ENCODE measurements at places on chromosomes 16 and 17. TPM values are rescaled to one million over a fixed set of nuclear protein-coding genes. Genes with fewer than 3 reads are reported as not detected.

DNA sequence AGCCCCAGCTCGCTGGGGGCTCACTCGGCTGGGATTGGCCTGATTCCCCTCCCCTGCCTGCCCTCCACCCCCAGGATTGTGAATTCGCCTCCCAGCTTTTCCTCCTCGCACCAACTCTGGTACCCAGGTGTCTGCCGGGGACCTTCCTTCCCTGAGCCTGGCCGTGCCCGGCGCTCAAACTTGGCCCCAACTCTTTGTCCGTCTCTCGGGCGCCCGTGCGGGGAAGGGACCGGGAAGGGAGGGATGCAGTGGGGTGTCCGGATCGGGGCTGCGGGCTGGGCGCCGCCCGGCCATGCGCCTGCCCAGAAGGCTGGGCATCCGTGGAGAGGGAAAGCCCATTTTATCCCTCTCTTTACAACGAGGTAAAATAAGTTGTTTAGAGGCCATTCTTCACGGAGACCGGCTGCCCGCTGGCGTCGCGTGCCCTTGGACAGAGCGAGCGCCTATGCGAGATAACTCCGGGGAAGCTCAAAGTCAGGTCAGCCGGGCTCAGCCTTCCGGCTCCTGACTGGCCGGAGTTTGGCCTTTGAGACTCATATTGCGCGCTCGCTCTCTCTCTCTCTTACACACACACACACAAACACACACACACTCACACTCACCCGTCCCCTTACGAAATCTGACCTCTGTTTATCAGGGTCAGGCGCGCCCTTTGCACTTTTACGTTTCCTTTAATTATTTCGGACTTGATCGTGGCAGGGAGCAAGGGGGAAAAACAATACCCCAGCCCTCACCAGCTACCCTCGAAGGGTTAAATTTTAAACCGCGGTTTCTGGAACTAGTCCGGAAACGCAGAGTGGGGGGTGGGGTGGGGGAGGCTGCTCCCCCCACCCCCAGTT is 774 bp upstream of the MAF start:
- H3K27ac ChIP-seq, result peak overlapping the region; percentile 92
- H3K4me1 ChIP-seq, result peaks cover 3% of the 10 kb centered on the region
- peak overlapping the region; percentile 95 for H3K4me3 ChIP-seq
- H3K27me3 ChIP-seq, result no peaks in the 10 kb centered on the region

- DNase-seq, result no peak
- no peaks in the 10 kb centered on the region for H3K36me3 ChIP-seq
- H3K27ac ChIP-seq, result no peak overlapping the region
- peaks cover 4% of the 10 kb centered on the region for H3K27me3 ChIP-seq
These were observed 10.5 kb downstream of the PIK3R6 start for GRCh38 chr17:8856869-8857575.

DNA sequence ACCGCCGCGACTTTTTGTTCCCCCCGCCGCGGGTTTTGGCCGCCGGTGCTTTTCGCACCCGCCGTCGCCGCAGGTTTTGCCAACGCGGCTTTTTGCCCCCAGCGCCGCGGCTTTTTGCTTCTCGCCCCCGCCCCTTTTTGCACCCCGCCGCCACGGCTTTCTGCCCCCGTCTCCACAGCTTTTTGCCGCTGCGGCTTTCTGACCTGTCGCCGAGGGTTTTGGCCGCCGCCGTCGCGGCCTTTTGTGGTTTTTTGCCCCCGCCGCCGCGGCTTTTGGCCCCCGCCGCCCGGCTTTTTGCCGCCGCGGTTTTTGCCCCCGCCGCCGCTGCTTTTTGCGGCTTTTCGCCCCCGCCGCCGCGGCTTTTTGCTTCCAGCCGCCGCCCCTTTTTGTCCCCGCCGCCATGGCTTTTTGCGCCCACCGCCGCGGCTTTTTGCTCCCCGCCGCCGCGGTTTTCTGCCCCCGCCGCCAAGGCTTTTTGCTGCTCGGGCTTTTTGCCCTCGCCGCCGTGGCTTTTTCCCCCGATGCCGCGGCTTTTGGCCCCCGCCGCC is 151.1 kb downstream of the KCNJ18 start:
- no peak overlapping the region for H3K27ac ChIP-seq
- H3K4me1 ChIP-seq, result no peaks in the 10 kb centered on the region
- H3K36me3 ChIP-seq, result no peaks in the 10 kb centered on the region
- H3K4me3 ChIP-seq, result no peak overlapping the region
- DNase-seq, result no peak
- no peaks in the 10 kb centered on the region for H3K27me3 ChIP-seq

- no peaks in the 10 kb centered on the region for H3K27me3 ChIP-seq
- H3K4me1 ChIP-seq, result peaks cover 38% of the 10 kb centered on the region
- no peak within 1 kb of the TSS for H3K4me3 ChIP-seq
- DNase-seq, result peak; percentile 43
These were observed at the start of gene VMO1 for GRCh38 chr17:4786106-4786511. TSS of gene VMO1 (minus strand) at chr17:4786364. CDS start at chr17:4786352, 12 bp downstream.

DNA sequence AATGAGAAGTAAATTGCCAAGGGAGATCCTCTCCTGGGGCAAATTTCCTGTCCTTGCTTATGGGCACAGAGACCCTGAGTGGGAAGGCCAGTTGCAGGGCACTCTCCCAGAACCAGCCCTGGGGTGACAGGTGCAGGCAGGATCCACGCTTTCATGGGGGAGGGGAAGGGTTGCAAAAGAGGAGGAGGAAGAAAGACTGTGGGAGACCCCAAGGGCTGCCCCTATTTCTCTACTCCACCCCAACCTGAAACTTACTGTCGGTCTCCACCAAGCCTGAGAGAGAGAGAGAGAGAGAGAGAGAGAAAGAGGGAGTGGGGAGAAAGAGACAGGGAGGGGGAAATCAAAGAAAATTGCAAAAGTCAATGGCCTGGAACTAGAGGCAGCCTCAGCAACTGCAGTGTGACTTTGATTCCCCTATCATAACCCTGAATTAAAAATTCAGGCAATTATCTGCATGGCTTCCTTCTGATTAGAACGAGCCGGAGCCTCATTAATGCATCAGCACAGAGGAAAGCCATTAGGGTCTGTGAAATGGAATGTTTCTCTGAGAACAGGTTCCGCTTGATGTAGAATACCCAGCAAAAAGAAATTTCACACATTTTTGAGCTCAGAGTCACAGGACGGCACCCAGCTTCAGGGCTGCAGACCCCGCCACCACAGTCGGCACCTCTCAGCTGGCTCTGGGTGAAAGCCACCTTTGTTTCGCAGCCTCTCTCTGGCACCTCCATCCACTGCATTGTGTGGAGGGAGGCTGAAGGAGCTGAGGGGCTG is 45.1 kb upstream of the HNF1B start:
- no peaks in the 10 kb centered on the region for H3K27me3 ChIP-seq
- no peak overlapping the region for H3K4me3 ChIP-seq

DNA sequence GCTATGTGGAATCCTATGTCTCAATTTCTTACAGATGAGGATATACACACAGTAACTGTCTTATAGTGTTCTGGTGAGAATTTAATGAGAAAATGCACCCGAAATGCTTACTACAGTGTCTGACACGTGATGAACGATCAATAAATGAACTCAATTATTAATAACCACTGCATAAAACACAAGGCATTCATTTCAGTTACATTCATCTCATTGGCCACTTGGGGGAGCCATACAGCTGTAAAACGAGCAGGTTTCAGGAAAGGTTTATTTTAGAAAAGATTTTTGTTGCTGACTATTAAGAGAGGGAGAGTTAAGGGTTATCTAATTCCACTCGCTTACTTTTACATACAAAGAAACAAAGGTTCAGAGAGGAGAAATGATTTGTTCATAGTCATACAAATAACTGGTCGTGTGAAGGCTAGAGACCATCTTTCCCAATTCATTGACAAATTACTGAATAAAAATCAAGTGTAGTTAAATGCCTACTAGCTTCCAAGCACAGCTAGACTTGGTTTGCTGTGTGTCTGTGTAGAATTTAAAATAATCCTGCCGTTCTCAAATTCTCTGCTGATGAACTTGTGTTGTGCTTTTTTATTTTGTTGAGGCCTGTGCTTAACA is 160.1 kb downstream of the MAP2K4 start:
- no peak overlapping the region for H3K4me3 ChIP-seq
- no peaks in the 10 kb centered on the region for H3K27me3 ChIP-seq
- no peaks in the 10 kb centered on the region for H3K36me3 ChIP-seq
- H3K27ac ChIP-seq, result no peak overlapping the region
- no peaks in the 10 kb centered on the region for H3K4me1 ChIP-seq

DNA sequence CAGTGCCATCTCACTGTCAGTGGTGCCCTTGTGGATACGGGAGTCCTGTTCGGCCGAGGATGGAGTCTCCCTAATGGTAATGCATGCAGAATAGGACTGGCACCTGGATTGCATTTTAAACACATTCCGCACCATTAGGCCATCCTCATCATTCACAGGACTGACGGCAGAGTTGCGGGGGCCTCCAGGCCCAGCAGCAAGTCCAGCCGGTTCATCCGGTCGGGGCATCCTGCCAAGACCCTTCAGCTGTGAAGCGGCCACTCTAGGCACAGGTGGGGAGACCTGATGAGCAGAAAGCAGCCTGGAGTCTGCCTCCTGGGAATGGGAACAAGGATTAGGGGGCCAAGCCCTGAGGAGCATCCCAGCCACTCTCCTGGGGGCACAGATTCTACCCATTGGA is 90.3 kb upstream of the XYLT1 start:
- no peaks in the 10 kb centered on the region for H3K36me3 ChIP-seq
- no peaks in the 10 kb centered on the region for H3K27me3 ChIP-seq
- H3K27ac ChIP-seq, result no peak overlapping the region

DNA sequence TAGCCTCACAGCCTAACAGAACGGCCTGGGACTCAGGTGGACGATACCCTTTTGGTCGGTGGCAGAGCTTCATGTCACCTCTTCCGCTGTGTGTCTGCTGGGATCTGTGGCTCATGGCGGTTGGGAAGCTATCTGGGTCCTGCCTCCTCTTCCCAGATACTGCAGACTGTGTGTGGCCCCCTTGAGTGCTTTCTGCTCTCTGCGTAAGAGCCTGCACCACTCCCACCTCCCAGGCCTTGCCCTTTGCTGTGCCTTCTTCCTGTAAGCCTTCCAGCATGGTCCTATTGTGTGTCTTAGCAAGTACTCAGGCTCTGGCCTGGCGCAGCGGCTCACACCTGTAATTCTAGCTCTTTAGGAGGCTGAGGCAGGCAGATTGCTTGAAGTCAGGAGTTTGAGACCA is 17.5 kb upstream of the ADCY7 start:
- no peak overlapping the region for H3K4me3 ChIP-seq
- H3K36me3 ChIP-seq, result no peaks in the 10 kb centered on the region
- no peak for DNase-seq
- H3K27ac ChIP-seq, result no peak overlapping the region
- H3K27me3 ChIP-seq, result peaks cover 6% of the 10 kb centered on the region

DNA sequence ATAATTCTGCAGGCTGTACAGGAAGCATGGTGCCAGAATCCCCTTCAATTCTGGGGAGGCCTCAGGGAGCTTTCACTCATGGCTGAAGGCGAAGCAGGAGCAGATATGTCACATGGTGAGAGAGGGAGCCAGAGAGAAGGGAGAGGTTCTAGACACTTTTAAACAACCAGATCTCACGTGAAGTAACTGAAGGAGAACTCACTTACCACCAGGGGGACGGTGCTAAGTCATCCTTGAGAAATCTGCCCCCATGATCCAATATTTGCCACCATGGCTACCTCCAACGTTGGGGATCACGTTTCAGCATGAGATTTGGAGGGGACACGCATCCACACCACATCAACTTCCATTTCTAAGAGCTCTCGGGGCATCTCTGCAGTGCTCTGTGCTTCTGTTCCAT is 37.4 kb upstream of the GNA13 start:
- DNase-seq, result no peak
- H3K27ac ChIP-seq, result no peak overlapping the region
- no peaks in the 10 kb centered on the region for H3K36me3 ChIP-seq
- H3K27me3 ChIP-seq, result no peaks in the 10 kb centered on the region
- no peaks in the 10 kb centered on the region for H3K4me1 ChIP-seq

DNA sequence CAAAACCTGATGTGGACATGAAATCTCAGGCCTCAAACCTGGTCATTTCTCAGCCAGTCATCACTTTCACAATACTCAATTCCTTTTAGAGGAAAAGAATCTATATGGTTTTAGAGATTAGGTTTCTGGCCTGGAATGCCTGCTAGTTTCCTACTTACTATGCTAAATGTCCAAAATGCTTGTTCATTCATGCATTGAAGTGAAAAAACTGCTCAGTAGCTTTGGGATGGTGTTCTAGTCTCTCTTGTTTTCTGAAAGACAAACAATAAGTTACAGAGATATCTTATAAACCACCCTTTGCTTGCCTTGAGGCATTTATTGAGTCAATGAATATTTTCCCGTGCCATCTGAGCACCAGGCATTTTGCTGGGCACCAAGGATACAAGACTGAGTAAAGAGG is 1146.5 kb upstream of the GOT2 start:
- no peak overlapping the region for H3K27ac ChIP-seq
- no peaks in the 10 kb centered on the region for H3K27me3 ChIP-seq

DNA sequence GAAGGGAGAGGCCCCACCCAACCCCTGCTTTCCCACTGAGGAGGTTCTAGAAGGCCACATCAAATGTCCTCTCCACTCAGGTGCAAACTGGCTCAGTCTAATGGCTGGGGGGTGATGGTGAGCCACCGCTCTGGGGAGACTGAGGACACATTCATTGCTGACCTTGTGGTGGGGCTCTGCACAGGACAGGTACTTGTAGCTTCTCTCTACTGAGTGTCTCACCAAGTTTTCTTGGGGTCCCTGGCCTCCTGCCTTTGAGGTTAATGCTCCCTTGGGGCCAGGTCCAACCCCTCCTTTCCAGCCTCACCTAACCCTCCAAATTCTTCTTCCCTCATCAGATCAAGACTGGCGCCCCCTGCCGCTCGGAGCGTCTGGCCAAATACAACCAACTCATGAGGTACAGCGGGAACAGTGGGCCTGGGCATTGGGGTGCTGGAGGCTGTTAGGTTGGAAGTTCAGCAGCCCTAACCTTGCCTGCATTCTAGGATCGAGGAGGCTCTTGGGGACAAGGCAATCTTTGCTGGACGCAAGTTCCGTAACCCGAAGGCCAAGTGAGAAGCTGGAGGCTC is 5.7 kb downstream of the ENO3 start:
- H3K4me3 ChIP-seq, result no peak overlapping the region
- H3K4me1 ChIP-seq, result peaks cover 14% of the 10 kb centered on the region

GRCh38 chr16:5176505-5176904 is 78.9 kb upstream of the EEF2KMT start:
- no peak overlapping the region for H3K27ac ChIP-seq
- H3K27me3 ChIP-seq, result no peaks in the 10 kb centered on the region
- H3K4me3 ChIP-seq, result no peak overlapping the region
- no peaks in the 10 kb centered on the region for H3K36me3 ChIP-seq

Gene AANAT
- polyA plus RNA-seq, result not detected

Gene CCL1
- polyA plus RNA-seq, result not detected

Gene RAB11FIP3
- 25.4 TPM for polyA plus RNA-seq

Gene B3GNT9
- 1.6 TPM for polyA plus RNA-seq

Gene CCDC154
- 0.76 TPM for polyA plus RNA-seq

Gene PLXDC1
- 3.3 TPM for polyA plus RNA-seq
